ENCODE measurements at places on chromosomes 1 and 21.
A peak's percentile ranks its signal among the peaks of the same experiment; 100 is the strongest.

DNA sequence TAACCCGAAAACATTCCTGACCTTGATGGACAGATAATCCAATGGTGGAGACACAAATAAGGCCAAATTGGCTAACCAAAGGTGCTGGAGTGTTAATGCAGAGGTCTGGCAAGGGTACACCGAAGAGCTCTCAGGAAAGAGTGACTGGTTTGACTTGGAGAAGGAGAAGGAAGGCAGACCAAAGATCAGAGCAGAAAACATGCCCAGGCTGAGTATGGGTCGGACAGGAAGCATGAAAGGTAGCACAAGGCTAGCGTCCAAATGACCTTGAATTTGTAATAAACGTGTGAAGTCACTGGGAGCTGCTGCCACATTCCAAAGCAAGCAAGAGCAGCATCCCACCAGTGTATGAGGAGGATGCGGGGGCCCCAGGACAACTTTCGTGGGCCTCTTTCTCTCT, 45.7 kb downstream of the APP start:
- no peak for DNase-seq

GRCh38 chr1:215529571-215529970, 37.5 kb upstream of the KCTD3 start:
- DNase-seq = no peak

DNA sequence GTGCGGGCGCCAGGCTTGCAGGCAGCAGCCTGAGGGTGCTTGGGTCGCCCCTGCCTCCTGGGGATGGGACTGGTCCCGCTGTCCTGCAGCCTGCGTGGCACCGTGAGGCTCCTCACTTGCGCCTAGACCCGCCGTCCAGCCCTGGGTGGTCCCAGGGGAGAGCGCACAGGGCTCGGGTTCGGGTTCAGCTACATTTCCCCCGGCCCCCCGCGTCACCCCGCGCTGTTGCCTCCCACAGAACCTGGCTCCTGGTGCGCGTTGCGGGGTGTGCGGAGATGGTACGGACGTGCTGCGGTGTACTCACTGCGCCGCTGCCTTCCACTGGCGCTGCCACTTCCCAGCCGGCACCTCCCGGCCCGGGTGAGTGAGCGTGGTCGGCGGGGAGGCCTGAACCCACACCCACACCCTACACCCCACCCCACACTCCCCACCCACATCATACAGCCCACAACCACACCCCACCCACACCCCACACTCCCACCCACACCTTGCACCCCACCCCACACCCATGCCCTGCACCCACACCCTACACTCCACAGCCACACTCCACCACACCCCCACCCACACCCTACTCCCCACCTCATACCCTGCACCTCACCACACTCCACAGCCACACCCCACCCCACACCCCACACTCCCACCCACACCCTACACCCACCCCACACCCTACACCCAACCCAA, 6.2 kb upstream of the PFKL start:
- DNase-seq = no peak

DNA sequence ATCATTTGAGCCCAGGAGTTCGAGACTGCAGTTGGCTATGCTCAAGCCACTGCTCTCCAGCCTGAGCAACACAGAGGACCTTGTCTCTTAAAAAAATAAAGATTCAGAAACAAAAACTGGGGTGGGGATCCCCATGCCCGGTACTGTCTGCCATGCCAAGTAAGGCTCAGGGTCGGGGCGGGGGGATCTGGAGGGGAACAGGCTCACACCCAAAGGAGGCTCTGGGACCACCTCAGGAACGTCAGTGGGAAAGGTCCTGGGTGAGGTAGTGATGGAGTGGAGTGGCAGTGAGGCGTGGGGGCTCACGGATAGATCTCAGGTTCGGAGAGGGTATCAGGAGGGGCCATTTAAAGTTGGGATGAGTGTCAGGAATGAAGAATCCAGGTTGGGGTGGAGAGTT, 765 bp upstream of the S100A4 start:
- no peak for DNase-seq

GRCh38 chr1:110069404-110070281, 829 bp downstream of the ALX3 start:
- DNase-seq = no peak

GRCh38 chr1:29239142-29239541, 2.8 kb downstream of the PTPRU start:
- DNase-seq = no peak

- DNase-seq = peak; percentile 83
These were observed 37.1 kb downstream of the CCN1 start for GRCh38 chr1:85617633-85618100.

GRCh38 chr1:45753248-45754037, 3.0 kb upstream of the IPP start:
- no peak for DNase-seq

DNA sequence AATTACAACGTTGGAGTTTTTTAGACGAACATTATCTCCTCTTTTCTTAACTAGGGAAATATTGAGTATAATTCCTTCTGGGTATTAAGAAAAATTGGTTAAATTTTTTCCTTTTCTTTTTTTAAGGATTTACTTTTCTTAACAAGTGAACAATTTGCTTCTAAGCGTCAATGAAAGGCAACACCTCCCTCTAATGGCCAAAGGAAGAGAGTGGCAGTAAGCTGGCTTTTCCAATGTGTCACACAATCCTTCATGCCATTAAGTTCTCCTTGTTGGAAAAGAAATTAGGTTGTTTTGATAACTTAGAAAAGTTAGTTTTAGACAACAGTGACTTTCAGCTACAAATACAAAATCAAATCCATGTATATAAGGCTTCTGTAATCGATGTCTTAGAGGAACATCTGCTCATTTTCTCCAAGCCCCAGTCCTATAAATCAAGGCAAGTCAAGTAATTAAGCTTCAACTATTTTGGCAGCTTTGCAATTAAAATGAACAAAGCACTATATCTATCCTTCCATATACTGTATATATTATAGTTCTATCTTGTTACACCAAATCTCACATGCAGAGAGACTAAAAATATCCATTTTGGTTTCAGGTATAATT, 62.8 kb downstream of the EDEM3 start:
- peak; percentile 25 for DNase-seq

DNA sequence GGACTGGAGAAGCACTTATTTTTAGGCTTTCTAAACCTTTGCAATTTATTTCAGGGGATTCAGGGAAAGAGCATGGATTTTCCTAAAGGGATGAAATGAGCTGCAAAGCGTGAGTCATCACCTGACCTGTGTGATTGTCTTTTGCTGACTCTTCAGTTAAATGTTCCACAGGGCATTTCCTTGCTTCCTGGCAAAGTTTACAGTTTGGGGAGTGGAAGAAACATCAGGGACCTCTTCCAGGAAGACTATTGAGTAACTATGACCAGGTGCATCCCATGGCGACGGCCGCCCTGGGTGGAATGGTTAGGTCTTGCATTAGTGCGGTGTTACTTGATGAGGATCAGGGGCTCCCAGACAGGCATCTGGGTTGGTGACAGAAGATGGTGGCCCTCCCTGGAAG, 79.5 kb upstream of the SIPA1L2 start:
- no peak for DNase-seq

GRCh38 chr21:44965251-44966022, 25.6 kb downstream of the SLX9 start:
- no peak for DNase-seq

GRCh38 chr1:116938216-116938615, 28.5 kb downstream of the PTGFRN start:
- DNase-seq = no peak

- DNase-seq = no peak
These were observed 1.7 kb downstream of the CAMK1G start for GRCh38 chr1:209585197-209585596.

DNA sequence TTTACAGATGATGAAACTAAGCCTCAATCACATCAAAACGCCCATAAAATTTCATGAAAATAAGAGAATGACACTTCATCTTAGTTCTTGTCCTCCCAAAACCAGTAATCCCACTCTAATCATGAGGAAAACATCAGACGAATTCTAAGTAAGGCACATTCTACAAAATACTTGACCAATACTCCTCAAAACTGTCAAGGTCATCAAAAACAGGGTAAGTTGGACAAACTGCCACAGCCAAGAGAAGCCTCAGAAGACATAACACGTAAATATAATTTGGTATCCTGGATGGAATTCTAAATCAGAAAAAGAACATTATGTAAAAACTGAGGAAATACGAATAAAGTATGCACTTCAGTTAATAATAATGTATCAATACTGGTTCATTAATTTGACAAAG, 128.2 kb downstream of the DPYD start:
- DNase-seq = no peak

DNA sequence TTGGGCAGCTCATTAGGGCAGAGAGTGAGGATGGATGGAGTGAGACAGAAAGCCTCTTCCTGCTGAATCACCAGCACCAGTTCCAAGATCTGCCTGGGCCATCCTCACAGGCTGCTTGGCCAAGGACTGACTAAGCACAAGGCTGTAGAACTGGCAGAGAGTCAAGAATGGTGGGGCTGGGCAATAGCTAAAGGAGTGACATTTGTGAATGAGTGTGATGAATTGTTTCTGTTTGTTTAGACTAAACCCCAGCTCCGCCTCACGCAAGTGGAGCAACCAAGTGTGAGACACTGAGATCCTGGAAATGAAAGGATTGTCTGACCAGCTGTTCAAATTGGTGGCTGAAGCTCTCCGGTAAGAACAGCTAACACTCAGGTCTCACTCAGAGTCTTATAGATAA, 38.6 kb downstream of the BRINP2 start:
- peak; percentile 100 for DNase-seq

DNA sequence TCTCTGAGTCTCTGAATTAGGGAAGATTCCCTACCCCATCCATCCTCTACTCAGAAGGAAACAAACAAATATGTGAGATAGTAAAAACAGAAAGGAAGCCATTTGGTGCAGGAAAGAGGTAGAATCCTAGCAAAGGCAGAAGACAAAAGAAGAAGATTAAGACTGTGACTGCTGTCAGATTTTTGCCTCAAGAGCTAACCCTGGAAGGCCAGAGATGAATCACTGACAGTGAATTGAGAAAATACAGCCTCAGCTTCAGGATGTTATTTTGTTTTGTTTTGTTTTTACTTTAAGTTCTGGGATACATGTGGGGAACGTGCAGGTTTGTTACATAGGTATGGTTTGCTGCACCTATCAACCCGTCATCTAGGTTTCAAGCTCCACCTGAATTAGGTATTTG, 31.7 kb downstream of the DSTYK start:
- DNase-seq = peak; percentile 7

DNA sequence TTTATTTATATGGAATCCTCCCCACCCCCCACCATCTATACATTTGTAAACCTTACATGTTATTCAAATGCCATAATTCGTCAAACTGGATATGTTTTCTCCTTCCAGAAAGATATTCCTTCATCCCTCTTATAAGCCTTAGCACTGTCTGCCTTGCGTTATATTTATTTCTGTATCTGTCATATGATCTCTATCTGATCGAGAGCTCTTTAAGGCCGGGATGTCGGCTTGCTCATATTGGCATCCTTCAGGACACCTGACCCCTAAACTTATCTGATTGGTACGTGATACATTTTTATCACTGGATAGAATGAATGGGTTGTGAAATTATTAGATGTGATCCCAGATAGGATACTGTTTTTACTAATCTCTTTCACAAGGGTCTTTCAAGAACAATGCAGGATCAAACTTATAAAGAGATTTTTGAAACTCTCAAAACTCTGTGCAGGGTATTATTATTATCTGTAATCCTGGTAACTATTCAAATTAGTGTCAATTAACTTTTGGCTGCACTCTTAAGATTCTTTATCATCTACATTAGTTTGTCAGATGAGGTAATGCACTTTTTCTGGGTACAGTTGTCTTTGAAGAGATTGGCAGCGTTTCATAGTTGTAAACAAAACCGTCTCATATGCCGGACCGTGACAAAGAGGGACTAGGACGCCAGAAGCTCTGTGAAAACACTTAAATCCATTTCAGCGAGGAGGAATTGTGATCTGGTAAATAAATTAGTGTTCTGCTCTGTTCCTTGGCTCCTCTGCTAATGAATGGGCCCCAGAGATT, 152.0 kb downstream of the KIF26B start:
- DNase-seq = no peak

- DNase-seq = no peak
These were observed 31.7 kb downstream of the RASSF5 start for GRCh38 chr1:206538901-206539640.

GRCh38 chr1:34478515-34479076, 276.3 kb upstream of the GJB5 start:
- DNase-seq = no peak

DNA sequence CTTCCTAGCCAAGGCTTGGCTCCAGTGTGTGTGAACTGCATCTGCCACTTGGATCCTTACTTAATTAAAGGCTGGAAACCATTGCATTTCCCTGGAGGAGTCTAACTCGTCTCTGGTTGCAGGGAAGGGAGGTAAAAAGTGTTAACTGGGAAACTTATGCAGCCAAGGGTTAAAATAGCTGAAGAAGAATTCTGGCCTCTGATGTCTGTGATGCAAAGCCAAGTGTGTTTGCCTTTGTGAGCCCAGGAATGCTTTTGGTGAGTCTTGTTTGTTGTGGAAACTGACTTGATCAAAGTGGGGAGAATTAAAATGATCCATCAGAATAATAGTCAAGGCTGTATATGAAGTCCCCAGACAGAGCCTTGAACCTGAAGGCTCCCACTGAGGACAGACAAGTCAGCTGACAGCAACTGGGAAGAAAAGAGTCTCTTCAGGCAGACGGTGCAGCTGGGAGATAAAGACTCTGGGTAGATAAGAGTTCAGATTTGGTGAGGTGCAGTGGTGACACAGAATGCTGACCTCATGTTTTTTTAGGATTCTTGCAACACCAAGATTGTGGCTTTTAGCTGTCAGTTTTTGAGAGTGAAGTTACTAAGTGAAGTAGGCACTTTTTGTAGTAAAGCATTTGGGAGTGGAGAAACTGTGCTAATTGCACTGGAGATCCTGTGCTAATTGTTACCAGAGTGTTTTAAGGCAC, 59.5 kb upstream of the WLS start:
- no peak for DNase-seq

DNA sequence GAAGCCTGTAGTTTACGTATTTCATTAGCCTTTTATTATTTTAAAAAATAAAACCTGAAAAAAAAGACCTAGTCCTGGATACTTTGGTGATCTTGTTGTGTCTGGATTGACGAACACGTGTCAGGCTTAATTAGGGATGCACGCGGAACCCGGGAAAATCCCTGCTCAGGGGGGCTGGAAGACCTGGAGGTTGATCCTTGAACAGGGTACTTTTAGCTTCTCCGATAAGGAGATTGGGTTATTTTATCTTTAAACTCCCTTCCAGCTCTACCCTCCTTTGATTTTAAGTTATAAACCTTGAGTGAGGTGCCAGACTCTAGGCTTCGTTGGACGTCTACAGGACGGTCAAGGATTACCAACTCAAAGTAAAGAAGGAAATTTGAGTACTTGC, 552 bp upstream of the ZNF691 start:
- no peak for DNase-seq

- no peak for DNase-seq
These were observed 169.9 kb downstream of the KCNT2 start for GRCh38 chr1:196438329-196438728.

- DNase-seq = no peak
These were observed 65.7 kb downstream of the KIF26B start for GRCh38 chr1:245220381-245220985.

GRCh38 chr1:43760745-43761317, 53.5 kb downstream of the ST3GAL3 start:
- no peak for DNase-seq

- DNase-seq = no peak
These were observed 12.4 kb downstream of the MOV10 start for GRCh38 chr1:112686835-112687234.

GRCh38 chr21:29585462-29585861, 286.7 kb downstream of the BACH1 start:
- no peak for DNase-seq

Measured in GM04503 (cell line).